ENCODE measurements at places on chromosomes 2 and 18. TPM values are rescaled to one million over a fixed set of nuclear protein-coding genes. Genes with fewer than 3 reads are reported as not detected.

DNA sequence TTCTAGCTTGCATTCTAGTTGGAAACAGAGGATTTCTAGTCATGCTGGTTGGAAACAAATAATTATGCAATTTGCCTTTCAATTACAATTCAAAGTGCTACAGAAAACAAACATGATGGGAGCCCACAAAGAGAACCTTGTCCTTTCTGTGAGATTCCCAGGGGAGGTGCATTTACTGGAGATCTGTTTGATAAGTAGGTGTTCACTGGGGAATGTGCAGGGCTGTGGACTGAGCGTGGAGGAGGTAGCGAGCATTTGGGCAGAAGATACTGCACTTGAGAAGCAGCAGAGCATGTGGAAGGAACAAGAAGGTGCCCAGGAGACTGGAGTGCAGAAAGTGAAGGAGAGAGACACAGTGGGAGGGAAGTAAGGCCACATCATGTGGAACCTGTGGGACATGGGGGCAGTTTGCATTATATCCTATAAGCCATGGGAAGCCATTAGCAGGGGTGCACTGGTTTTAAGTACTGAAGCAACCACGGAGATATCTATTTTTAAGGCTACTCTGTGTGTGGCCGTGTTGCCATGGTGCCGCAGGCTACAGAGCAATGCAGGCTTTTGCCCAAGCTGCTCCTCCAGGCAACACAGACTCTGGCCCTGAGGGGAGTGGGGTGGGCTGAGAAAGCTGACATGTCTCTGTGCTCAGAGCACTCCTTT is 154.0 kb downstream of the ANTXR1 start:
- no peak for DNase-seq

- no peak for DNase-seq
Measured at GRCh38 chr2:64515086-64515485, 9.0 kb upstream of the AFTPH start.

- DNase-seq: no peak
Measured at GRCh38 chr2:145352484-145352883, 832.6 kb upstream of the ZEB2 start.

DNA sequence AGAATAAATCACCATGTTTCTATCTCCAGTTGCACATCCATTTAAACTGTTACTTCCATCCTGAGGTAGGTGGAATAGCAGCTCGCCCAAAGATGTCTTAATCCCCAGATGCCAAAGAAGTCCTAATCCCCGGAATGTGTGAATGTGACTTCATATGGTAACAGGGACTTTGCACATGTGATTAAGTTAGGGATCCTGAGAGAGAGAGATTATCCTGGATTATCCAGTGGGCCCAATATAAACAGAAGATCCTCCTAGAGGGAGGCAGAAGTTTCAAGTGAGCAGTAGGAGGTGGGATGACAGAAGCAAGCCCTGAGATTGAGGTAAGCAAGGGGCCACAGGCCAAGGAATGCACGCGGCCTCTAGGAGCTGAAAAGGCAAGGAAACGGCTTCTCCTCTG is 19.8 kb downstream of the CREG2 start:
- no peak for DNase-seq

DNA sequence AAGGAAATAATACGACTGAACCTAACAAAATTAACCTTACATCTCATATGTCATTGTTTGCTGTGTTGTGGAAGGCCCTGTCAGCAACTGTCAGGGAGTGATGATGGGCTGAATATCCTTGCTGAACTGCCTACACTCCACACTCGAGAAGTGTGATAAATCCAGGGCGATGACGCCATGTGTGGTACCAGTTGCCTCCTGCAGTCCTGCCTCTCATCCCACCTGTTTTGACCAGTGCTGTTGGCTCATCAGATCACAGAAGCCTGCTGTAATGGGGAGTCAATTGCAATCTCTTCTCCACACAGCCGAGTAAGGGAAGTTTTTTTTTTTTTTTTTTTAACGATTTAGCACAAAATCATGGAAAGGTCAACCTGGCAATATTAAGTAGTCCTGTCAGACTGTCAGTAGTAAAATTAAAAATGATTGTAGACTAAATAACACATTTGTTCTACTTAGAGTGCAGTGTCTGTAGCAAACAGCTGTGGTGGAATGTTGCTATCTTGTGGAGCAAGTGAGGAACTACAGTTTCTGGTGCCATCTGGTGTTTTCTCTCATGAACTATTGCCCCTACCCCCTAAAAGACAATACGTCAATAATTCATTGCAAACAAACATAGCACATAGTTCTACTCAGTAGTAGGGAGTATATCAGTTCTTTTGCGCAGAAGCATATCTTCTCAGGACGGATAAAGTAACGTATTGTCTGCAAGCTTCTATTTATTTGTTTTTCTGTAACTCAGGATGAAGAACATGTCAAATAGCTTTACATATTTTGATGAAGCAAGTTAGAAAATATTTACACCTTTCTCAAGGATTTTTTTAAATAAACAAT is 347.6 kb downstream of the CTNNA2 start:
- DNase-seq: no peak

DNA sequence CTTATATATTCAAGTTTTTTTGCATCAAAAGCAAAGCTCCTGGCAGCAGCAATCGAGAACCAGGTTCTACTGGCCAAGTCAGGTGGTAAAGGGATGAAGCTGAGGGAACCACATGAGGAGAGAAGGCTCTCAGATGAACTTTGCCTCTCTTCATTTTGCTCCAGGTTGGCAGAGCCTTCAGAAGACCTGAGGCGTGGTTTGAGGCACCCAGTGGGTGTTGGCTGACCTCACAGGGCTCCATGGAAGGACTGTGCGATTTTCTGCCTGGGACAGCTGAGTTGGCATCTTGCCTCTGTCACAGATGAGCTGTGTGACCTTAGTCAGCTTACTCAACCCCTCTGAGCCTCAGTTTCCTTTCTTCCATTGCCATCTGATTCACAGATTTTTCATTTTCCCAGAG is 89.0 kb downstream of the INSIG2 start:
- DNase-seq: no peak

DNA sequence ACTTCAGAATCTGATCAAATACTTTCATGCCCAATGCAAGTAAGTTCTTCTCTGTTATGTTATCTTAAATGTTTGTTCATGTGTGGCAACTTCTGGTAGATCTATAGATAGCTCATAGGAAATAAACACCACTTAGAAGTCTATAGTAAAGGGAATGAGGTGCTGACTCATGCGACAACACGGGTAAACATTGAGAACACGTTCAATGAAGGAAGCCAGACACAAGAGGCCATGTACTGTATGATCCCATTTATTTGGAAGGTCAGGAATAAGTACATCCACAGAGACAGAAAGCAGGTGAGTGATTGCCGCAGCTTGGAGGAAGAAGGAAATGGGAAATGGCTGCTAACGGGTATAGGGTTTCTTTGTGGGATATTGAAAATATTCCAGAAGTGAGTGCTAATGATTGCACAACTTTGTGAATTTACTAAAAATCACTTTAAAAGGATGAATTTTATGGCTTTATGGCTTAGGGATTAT is 95.4 kb downstream of the ITGB1BP1 start:
- no peak for DNase-seq

- DNase-seq: no peak
Measured at GRCh38 chr2:145511946-145512345, 992.0 kb upstream of the ZEB2 start.

GRCh38 chr2:168951871-168952270 is 50.8 kb downstream of the G6PC2 start:
- no peak for DNase-seq

DNA sequence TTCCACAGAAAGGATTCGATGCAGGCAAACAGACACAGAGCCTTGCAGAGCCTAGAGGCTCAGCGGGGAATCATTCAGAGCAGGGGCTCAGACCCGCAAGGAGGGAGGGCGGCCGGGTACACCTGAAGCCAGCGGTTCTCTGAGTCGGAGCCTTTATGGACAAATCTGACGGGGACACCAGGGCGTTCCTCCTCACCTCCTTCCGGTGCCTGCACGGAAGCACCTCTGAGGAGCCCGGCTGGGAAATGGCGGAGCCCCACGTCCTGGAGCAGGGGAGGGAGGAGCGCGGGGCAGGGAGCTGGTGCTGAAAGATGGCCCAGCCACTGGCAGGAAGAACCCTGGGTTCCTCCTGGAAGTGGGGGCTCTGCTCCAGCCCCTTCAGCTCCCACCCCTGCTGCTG is 193.5 kb upstream of the ALKAL2 start:
- no peak for DNase-seq

DNA sequence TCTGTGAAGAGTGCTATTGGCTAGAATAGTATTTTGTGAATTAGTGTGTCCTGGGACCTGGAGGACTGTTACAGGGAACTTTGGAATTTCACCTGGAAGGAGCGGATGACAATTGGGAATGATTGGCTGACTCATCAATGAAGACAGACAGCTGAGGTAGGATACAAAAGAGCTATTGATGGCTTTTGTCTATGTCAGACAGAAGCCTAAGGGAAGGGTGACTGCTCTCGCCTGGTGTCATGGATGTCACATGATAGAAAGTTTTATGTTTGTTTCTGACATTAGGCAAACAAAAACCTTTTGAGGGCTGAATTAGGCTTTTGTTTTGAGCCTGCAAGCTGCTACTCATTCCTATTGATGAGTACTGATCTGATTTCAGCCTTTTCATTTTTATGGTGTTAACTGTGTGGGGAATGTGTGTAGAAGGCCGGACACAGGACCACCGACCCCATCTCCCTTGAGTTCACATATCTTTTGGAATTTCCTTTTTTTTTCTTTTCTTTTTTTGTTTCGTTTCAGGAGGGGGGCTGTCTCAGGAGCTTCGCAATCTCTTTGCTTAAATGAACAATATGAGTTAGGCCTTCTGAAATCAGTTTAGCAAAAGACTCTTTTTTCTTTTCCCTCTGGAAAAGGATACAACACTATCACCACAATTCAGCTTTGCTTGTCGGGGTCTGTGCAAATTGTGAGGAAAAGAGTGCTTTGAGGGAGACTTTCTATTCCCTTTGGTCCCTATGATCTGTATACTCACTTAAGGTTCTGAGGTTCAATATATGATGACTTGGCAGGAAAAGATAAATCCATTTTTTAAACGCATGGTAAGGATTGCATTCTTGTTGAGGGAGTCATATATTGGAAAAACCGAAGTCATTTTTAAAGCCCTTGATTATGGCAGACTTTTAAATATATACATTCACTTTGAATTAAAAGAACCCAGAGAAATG is 207.9 kb upstream of the FIGN start:
- no peak for DNase-seq

DNA sequence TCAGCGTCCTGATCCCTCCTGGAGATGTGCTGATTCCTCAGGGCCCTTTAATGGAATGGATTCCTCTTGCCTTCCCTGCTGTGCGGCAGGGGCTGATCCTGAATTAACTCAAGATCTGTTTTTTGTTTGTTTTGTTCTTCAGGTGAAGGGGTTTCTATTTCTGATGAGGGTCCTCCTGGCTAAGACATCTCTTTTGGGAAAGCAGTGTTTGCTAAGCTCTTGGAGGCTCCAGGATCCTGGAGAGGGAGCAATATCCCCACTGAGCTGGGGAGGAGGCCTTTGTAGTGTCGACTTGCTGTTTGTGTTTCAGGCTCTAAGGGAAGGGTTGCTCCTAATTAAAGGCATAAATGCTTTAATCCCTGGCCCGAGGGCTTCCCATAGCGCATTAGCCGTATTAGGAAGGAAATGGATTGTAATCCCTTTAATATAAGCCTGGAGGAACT is 65.3 kb upstream of the FOXI3 start:
- no peak for DNase-seq

DNA sequence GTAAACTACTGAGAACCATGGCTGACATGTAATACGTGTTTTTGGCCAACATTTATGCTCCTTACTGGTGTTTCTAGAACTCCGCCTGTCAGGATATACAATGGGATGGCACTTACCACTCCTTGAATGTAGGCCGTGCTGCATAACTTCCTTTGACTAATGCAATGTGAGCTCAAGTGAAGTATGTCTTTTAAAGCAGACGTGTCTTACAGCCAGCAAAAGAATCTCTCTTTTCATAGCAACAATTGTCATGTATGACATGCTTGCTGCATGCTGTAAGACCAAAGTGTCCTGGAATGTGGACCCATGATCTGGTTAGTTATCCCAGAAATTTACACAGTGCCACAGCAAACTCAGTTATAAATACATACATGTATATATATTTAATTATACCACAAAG is 1202.7 kb upstream of the PIK3C3 start:
- no peak for DNase-seq

- DNase-seq: no peak
Measured at GRCh38 chr2:172211512-172211911, 108.8 kb upstream of the DLX2 start.

GRCh38 chr2:69663860-69664259 is 20.3 kb upstream of the AAK1 start:
- DNase-seq: no peak

DNA sequence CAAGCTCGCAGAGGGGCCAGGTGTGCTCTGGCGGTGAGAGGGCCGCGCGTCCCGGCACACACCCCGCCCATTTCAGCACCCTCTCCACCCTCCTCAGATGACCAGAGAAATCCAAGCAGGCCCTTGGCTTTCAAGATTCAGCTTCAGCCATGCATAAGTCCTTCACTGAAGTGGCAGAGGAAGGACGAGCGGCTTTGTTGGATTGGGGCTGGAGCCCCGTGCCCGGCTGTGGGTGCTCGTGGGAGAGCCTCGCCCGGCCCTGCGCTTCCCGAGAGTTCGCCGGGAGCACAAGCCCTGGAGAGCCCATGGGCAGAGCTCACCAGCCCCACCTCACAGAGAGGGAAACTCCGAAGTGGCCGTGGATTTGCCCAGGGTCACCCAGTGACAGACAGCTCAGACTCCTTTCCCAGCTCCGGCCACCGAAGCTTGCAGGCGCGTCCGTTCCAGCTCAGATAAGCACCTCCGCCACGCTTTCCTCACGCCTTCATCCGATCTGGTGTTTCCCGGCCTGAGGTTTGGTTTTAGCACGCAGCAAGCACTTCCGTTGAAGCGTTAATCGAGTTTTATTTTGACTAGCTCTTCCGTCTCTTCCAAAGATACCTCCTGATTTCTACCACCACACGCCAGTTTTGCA is 45.6 kb upstream of the MTCL1 start:
- no peak for DNase-seq

DNA sequence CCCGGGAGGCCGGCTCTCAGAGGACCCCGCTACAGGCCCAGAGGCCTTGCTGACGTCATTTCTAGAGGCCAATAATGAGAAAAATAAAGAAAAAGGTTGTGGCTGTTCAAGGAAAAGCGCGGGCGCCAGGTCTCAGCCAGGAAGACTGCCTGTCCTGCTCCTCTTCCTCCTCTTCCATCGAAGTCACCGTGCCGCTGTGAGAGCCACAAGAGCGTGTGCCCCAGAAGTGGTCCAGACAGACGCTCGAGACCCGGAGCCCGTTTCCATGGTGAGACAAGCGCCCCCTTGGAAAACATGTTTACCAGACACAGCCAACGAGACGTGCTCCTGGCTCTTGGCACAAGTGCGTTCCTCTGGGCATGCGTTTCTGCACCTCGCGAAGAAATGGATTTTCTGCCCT is 210.5 kb downstream of the HDAC4 start:
- peak; percentile 61 for DNase-seq

The AFF3 gene
- polyA plus RNA-seq: 7.8 TPM

The PDE11A gene
- polyA plus RNA-seq: not detected

The EHD3 gene
- 0.92 TPM for polyA plus RNA-seq

The CHST9 gene
- 0.60 TPM for polyA plus RNA-seq

The SPHKAP gene
- not detected for polyA plus RNA-seq

The REG3G gene
- 0.12 TPM for polyA plus RNA-seq

The CD207 gene
- polyA plus RNA-seq: not detected

The LOXHD1 gene
- polyA plus RNA-seq: not detected

The LIPG gene
- polyA plus RNA-seq: 2.4 TPM

The CIDEA gene
- polyA plus RNA-seq: 4.2 TPM

The UGT1A5 gene
- polyA plus RNA-seq: 0.22 TPM

The NAT8 gene
- not detected for polyA plus RNA-seq

The RNF25 gene
- polyA plus RNA-seq: 14.3 TPM

The MYL1 gene
- polyA plus RNA-seq: not detected

All from sigmoid colon (tissue), 7 donors.